ENCODE measurements at places on chromosomes 2 and 18.

GRCh38 chr2:37357530-37357929 lies 13.1 kb downstream of the QPCT start:
- no peak for DNase-seq

- no peak for DNase-seq
Measured at GRCh38 chr2:226999661-227000060, 163.8 kb downstream of the RHBDD1 start.

- DNase-seq, result peak; percentile 38
Measured at GRCh38 chr18:29147944-29148343, 971.0 kb upstream of the CDH2 start.

DNA sequence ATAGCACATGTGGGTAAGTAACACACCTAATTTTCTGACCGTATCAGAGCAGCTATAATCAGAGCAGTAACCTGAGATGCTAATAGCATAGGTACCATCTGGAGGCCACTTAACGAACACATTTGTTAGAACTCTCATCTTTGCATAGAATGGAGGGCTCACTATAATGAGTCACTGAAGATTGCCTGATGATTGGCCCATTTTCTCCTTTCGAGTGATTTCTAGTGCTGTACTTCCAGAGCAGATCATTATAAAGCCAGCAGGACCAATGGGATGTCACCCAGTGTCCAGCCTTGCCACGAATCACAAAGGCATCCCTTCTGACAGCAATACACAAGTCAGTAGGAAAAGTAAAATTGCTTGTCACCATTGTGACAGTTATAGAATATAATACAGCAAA lies 81.7 kb upstream of the REV1 start:
- no peak for DNase-seq

GRCh38 chr18:75869162-75869561 lies 441.7 kb upstream of the SMIM21 start:
- DNase-seq, result no peak

DNA sequence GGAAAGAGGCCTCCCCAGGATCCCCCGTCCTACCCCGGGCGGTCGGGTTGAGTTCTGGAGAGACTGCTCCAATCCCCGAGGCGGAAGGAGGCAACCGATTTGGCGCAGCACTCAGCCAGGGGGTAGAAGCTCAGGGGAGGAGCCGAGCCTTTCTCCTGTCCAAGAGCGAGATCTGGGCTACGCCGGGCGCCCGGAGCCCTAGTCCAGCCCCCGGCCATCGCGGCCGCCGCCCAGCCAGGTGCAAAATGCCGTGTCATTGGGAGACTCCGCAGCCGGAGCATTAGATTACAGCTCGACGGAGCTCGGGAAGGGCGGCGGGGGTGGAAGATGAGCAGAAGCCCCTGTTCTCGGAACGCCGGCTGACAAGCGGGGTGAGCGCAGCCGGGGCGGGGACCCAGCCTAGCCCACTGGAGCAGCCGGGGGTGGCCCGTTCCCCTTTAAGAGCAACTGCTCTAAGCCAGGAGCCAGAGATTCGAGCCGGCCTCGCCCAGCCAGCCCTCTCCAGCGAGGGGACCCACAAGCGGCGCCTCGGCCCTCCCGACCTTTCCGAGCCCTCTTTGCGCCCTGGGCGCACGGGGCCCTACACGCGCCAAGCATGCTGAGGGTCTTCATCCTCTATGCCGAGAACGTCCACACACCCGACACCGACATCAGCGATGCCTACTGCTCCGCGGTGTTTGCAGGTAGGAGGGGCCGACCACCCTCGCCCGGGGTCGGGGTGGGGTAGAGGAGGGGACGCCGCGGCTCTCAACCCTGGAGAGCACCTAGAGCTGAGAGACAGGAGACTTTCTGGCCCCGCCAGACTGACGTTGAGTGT lies at the start of gene DYSF:
DYSF (plus strand) TSS at position 158 of the 817 bp plus-strand sequence.
- peak; percentile 46 for DNase-seq

GRCh38 chr2:33372940-33373553 lies 103.4 kb upstream of the RASGRP3 start:
- DNase-seq, result no peak

- DNase-seq, result peak; percentile 43
Measured at GRCh38 chr18:3511980-3512379, 62.0 kb downstream of the TGIF1 start.
